ENCODE measurements at places on chromosomes 12 and 14. TPM values are rescaled to one million over a fixed set of nuclear protein-coding genes. Genes with fewer than 3 reads are reported as not detected.
A peak's percentile ranks its signal among the peaks of the same experiment; 100 is the strongest.

DNA sequence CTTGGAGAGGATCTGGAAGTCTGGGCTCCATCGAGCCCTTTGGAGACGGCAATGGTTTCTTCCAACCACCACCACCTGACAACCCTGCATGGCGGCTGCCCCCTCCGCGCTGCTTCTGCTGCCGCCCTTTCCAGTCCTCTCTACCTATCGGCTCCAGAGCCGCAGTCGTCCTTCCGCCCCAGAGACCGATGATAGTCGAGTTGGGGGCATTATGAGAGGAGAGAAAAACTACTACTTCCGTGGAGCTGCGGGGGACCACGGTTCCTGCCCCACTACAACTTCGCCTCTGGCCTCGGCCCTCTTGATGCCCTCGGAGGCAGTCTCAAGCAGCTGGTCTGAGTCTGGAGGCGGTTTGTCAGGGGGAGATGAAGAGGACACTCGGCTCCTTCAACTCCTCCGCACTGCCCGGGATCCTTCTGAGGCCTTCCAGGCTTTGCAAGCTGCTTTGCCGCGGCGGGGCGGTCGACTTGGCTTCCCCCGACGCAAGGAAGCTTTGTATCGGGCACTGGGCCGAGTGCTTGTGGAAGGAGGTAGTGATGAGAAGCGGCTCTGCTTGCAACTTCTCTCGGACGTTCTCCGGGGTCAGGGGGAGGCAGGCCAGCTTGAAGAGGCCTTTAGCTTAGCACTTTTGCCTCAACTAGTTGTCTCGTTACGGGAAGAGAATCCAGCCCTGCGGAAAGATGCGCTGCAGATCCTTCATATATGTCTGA is 499 bp downstream of the TOGARAM1 start:
- peak overlapping the region; percentile 87 for H3K27ac ChIP-seq
- peak; percentile 41 for DNase-seq
- H3K27me3 ChIP-seq = no peaks in the 10 kb centered on the region
- H3K36me3 ChIP-seq = no peaks in the 10 kb centered on the region

GRCh38 chr12:12977231-12977630 is 22.8 kb downstream of the HEBP1 start:
- H3K27me3 ChIP-seq = no peaks in the 10 kb centered on the region
- H3K36me3 ChIP-seq = peaks cover 9% of the 10 kb centered on the region
- peak; percentile 4 for DNase-seq
- peaks cover 38% of the 10 kb centered on the region for H3K4me1 ChIP-seq
- no peak overlapping the region for H3K4me3 ChIP-seq

GRCh38 chr12:49707812-49708147 is 575 bp upstream of the FMNL3 start:
- H3K36me3 ChIP-seq = no peaks in the 10 kb centered on the region
- H3K4me1 ChIP-seq = peaks cover 33% of the 10 kb centered on the region
- H3K27ac ChIP-seq = no peak overlapping the region

DNA sequence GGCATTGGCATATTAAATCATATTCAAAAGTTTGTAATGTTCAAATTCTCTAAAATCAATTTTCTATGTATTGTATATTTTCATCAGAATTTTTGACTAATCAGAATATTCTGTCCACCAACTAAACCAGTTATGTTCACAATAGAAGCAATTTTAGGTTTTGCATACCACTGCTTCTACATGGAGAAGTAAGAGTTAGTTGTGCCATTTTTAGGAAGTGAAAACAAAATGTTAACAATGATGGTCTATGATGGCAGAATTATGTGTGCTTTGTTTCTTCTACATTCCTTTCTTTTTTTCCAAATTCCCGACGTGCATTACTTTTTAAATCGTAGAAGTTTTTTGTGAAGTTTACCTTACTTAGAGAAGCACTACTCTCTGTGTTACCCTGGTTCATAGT is 29.5 kb downstream of the ABHD12B start:
- no peak overlapping the region for H3K27ac ChIP-seq
- no peak overlapping the region for H3K4me3 ChIP-seq
- no peaks in the 10 kb centered on the region for H3K27me3 ChIP-seq

- H3K27me3 ChIP-seq = no peaks in the 10 kb centered on the region
- H3K4me1 ChIP-seq = peaks cover 33% of the 10 kb centered on the region
- H3K4me3 ChIP-seq = no peak overlapping the region
- H3K36me3 ChIP-seq = no peaks in the 10 kb centered on the region
- no peak overlapping the region for H3K27ac ChIP-seq
Observed at GRCh38 chr14:79513446-79513845, 697.9 kb downstream of the DIO2 start.

GRCh38 chr12:97758586-97758985 is 296.0 kb downstream of the RMST start:
- H3K4me3 ChIP-seq = no peak overlapping the region
- no peak overlapping the region for H3K27ac ChIP-seq
- no peaks in the 10 kb centered on the region for H3K36me3 ChIP-seq
- DNase-seq = no peak
- no peaks in the 10 kb centered on the region for H3K4me1 ChIP-seq

DNA sequence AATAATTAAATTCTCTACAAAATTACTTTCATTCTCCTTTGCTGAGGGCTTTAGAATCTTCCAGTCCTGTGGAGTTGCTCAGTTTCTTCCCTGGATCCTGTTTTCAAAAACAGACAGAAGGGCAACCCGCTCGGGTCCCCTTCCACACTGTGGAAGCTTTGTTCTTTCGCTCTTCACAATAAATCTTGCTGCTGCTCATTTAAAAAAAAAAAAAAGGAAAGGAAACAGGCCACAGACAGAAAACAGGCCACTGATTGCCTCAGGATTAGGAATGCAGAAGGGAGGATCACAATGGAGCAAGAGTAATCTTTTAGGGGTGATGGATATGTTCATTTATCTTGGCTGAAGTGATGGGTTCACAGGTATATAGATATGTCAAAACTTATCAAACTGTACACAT is 29.5 kb upstream of the HIGD1C start:
- no peak overlapping the region for H3K4me3 ChIP-seq
- peaks cover 13% of the 10 kb centered on the region for H3K4me1 ChIP-seq
- no peaks in the 10 kb centered on the region for H3K36me3 ChIP-seq
- DNase-seq = no peak

- no peak for DNase-seq
- no peaks in the 10 kb centered on the region for H3K36me3 ChIP-seq
- no peak overlapping the region for H3K27ac ChIP-seq
- H3K27me3 ChIP-seq = peaks cover 9% of the 10 kb centered on the region
Observed at GRCh38 chr12:2749580-2749979, 45.2 kb upstream of the FKBP4 start.

DNA sequence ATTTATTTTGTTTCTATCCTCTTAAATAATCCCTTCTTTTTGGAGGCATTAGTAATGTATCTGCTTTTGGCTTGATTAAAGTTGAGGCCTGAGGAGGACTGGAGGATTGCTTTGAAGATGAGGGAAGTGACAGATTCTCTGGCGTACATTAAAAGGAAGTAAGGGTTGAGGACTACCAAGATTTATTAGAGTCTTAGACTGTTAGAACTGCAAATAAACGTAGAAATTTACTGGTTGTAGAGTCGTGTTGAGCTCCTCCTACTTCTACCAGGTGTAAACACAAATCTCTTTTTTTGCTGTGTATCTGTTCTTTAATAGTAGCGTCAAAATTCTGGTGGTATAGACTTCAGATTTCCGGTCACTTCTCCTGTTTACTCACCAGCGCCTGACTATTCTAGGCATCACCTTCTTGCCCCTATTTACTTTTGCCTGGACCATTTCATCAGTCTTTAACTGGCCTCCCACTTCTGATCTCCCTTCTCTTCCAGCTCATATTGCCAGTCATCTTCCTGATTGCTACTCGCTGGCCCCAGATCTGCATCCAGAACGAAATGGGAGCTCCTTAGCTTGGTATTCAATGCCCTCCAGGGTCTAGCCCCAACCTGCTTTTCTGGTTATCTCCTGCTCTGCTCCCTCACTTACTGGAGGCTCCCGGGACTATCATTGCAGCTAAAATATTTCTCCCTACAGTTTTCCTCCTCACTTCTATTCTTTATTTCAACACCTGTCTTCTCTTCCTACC is 8.4 kb upstream of the EID3 start:
- no peaks in the 10 kb centered on the region for H3K27me3 ChIP-seq
- no peak overlapping the region for H3K4me3 ChIP-seq
- no peak for DNase-seq
- H3K27ac ChIP-seq = no peak overlapping the region
- H3K4me1 ChIP-seq = no peaks in the 10 kb centered on the region

DNA sequence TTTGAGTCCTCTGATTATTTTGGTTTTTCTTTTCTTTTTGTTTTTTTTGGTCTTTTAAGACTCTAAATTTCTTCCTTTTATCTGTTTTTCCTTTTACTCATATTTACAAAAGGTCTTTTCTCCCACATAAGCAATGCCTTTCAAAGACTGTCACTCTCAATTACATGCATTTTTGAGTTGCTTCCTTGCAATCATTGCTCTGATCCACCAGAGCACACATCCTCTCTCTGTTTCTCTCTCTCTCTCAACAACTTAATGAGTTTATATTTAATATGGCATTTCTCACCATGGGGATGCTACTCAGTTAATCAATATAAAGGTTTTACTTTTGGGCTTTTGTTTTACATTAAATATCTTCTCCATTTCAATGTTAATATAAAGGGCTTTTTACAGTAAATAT is 62.7 kb upstream of the OR10AD1 start:
- no peak for DNase-seq
- no peak overlapping the region for H3K4me3 ChIP-seq
- H3K4me1 ChIP-seq = no peaks in the 10 kb centered on the region
- no peaks in the 10 kb centered on the region for H3K36me3 ChIP-seq
- H3K27me3 ChIP-seq = no peaks in the 10 kb centered on the region

DNA sequence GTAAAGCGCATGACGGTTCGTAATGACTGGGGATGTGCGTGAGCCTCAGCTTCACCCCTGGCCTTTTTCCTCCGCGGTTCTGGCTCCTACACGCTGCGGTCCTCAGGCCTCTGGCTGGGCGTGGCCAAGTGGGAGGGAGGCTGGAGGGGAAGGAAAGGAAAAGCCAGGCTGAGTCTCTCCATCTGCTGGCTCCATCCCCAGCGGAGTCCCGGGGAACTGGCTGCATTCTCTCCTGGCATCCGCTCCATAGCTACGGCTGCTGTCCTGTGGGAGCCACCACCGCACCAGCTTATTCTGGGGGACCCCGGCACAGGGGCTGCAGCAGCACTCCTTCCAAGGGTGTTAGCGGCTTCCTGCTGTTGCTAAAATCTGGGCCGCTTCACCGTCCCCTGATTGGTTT is 68.2 kb upstream of the SLC24A4 start:
- no peaks in the 10 kb centered on the region for H3K36me3 ChIP-seq
- H3K4me1 ChIP-seq = no peaks in the 10 kb centered on the region
- peak; percentile 2 for DNase-seq
- H3K27ac ChIP-seq = no peak overlapping the region

GRCh38 chr14:38042322-38042721 is 165.4 kb upstream of the SSTR1 start:
- H3K27me3 ChIP-seq = no peaks in the 10 kb centered on the region
- peak; percentile 47 for DNase-seq
- H3K27ac ChIP-seq = no peak overlapping the region
- peaks cover 3% of the 10 kb centered on the region for H3K4me1 ChIP-seq
- H3K4me3 ChIP-seq = no peak overlapping the region
- H3K36me3 ChIP-seq = no peaks in the 10 kb centered on the region

DNA sequence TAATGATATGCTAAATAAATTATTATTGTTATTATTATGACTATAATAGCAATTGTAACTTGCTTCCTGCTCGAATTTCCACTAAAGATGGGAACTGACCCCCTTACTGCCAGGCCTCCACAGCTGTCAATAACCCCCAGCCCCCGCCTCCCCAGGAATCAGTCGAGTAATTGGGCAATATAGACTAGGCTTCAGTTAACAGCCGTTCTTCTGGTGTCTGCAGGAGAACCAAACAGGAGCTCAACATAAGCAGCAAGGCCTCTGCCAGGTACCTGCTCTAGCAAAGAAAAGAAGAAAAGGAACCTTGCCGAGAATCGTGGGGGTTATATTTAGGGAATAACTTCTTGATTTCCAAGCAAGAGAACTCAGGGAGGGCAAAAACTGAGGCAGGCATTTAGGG is 21.8 kb downstream of the HOXC4 start:
- H3K36me3 ChIP-seq = no peaks in the 10 kb centered on the region
- DNase-seq = no peak
- no peaks in the 10 kb centered on the region for H3K4me1 ChIP-seq
- no peak overlapping the region for H3K27ac ChIP-seq

DNA sequence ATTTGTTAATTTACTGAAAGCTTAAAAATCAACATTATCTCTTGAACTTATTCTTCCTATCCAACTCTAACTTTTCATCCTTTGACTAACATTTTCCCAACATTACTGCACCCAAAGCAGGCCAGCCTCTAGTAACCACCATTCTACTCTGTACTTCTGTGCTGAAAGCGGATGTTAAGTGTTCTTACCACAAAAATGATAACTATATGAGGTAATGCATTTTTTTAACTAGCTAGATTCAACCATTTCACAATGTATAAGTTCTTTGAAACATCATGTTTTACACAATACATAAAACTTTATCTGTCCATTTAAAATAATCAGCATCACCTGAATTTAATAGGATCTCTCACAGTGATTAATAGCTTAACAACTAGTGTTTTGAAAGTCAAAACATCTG is 468.5 kb upstream of the MGAT4C start:
- no peaks in the 10 kb centered on the region for H3K27me3 ChIP-seq
- H3K4me3 ChIP-seq = no peak overlapping the region
- peak overlapping the region; percentile 29 for H3K27ac ChIP-seq

DNA sequence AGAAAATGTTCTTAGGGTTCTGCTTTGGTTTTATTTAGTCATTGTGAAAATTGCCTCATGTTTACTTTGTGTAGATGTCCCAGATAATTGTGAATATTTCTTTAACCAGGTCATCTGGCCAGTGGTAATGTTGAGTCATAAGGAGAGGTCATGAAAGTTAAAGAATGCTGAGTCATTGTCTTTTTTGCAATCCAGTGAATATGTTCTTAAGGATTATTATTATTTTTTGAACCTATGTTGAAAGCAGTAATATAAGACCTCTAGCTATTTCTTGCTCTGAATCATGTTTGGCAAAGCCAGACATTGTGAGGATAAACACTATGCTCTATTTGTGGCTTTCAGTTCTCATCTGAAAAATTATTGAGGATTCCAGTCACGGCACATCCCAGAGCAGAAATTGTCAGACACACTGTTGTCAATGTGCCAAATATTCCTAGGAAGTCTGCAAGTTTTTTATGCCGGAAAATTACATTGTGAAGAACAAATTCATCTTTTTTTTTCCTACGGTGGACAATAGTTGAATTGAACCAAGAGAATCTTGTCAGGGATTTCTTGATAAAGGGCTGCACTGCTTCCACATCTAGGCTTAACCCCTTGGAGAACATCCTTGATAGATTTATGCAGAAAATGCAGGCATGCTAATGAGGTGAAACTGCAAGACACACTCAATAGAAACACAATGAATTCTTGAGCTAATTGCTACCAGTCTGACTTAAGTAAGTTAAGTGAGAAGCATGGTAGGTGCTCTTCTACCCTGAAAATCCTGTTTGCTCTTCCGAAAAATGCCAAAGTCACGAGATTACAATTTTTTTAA is 369.6 kb downstream of the ATP23 start:
- H3K4me1 ChIP-seq = peaks cover 36% of the 10 kb centered on the region
- H3K36me3 ChIP-seq = no peaks in the 10 kb centered on the region
- H3K27me3 ChIP-seq = no peaks in the 10 kb centered on the region
- peak; percentile 99 for DNase-seq
- peak overlapping the region; percentile 91 for H3K27ac ChIP-seq

GRCh38 chr12:48419116-48419935 is 53.0 kb upstream of the ANP32D start:
- no peak overlapping the region for H3K27ac ChIP-seq
- H3K36me3 ChIP-seq = no peaks in the 10 kb centered on the region
- no peak for DNase-seq
- H3K27me3 ChIP-seq = no peaks in the 10 kb centered on the region
- no peak overlapping the region for H3K4me3 ChIP-seq
- no peaks in the 10 kb centered on the region for H3K4me1 ChIP-seq

The IRAK3 gene
- 0.05 TPM for total RNA-seq

The IKZF4 gene
- 6.9 TPM for total RNA-seq

The RAB3IP gene
- total RNA-seq = 18.4 TPM

The SERPINA3 gene
- 1.3 TPM for total RNA-seq

The DAO gene
- not detected for total RNA-seq

The PTCSC3 gene
- total RNA-seq = not detected

The PLEKHG7 gene
- 0.68 TPM for total RNA-seq

Measured in astrocyte (in vitro differentiated cells and primary cell).